CD4-positive, alpha-beta T cell treated with Interleukin-21 for 1 hour (primary cell): ENCODE measurements at places on chromosomes 7 and 10.

DNA sequence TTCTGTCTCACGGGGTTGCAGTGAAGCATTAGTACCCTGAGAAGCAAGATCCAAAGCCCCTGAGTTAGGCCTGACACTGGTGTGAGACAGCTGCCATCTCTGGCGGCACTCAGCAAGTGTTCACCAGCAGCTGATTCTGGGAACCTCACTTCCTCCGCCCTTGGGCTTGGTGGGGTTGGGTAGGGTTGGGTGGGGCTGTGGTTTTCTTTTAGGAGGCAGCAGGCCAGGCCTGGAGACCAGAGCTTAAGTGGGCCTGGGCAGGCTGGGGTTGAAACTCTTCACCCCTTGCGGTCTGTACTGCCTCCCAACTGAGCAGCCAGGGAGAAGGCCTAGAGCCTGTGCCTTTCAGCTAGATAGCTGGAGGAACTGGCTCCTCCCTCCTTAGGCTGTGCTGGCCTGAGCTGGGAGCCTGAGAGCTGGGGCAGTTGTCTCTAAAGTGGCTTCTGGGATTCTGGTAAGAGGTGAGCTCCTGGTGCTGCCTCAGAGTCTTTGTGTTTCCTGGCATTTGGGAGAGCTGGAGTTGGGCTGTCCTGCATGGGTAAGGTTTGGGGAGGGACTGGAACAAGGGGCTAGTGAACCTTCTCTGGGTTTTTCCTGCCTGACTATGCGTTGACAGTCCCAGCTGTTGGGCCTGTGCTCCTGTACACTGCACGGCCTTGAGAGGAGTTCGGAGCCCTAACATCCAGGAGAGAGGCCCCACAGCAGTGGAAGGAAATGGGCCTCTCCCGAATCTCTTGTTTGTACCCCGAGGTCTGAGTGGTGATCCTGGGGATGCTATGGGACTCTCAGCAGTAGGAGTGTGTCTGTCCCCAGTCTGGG is 5.1 kb downstream of the TSPAN14 start:
- peak; percentile 78 for DNase-seq

GRCh38 chr7:122831436-122831835 is 54.8 kb downstream of the CADPS2 start:
- no peak for DNase-seq

DNA sequence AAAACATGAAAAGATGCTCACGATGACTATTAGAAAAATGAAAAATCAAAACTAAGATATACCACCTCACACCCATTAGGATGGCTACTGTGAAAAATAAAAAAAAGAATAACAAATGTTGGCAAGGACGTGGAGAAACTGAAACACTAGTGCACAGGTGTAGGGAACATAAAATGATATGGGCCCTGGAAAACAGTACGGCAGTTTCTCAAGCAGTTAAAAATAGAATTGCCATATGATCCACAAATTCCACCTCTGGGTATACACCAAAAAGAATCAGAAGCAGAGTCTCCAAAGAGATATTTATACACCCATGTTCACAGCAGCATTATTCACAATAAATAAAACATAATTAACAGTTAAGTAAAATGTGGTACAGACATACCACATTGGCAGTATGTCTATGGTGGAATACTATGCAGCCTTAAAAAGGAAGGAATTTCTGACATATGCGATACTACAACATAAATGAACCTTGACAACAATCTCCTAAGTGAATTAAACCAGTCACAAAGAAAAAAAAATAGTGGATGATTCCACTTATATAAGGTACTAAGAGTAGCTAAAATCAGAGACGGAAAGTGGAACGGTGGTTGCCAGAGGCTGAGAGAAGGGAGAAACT is 69.7 kb downstream of the KMT2C start:
- DNase-seq: no peak

GRCh38 chr10:71860243-71861029 is 9.4 kb upstream of the PSAP start:
- DNase-seq: peak; percentile 9

DNA sequence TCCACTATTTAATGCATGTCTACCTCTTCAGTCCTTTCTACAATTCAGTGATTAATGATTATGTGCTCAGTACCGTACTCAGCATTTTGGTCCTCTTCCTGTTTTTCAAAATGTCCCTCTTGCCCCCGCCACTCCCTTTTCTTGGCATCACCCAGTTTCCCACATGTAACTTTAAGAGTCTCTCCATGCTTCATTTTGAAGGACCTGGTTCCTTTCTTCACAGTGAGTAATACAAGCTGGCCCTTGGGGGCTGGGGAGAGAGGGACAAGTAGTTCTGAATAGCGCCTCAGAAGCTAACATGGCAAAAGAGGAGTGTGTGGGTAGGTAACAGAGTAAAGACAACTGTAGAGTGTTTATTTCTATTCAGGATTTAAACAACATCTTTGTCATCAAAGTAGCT is 34.6 kb upstream of the SLIT1 start:
- no peak for DNase-seq

DNA sequence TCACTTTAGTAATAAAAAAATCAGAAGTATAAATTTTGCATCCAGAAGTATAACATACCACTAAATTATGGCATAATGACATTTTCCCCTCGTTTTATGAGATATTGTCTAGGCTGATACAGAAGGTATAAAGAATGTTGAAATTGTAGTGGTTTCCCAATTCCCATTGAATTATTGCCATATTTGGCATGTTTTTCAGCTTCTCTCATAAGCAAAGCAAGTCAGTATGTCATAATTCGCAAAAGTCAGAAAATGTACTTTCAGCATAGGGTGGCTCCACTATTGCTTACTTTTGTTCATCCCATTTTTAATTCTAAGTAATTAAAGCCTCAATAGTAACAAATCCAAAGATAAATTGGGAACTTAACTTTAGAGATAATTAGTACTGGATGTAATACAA is 19.7 kb upstream of the PTPRZ1 start:
- DNase-seq: no peak

DNA sequence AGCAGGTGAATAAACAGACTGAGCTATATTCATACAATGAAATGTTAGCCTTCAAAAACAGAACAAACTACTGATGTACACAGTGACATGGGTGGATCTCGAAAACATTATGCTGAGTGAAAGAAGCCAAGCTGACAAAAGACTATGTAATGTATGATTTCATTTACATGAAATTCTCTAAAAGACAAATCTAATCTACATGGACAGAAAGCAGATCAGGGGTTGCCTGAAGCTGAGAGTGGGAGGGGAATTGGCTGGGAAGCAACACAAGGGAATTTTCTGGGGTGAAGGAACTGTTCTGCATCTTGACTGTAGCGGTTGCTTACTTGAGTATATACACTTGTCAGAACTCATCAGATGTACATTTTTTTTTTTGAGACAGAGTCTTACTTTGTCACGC is 121.7 kb upstream of the SVIL start:
- DNase-seq: no peak

DNA sequence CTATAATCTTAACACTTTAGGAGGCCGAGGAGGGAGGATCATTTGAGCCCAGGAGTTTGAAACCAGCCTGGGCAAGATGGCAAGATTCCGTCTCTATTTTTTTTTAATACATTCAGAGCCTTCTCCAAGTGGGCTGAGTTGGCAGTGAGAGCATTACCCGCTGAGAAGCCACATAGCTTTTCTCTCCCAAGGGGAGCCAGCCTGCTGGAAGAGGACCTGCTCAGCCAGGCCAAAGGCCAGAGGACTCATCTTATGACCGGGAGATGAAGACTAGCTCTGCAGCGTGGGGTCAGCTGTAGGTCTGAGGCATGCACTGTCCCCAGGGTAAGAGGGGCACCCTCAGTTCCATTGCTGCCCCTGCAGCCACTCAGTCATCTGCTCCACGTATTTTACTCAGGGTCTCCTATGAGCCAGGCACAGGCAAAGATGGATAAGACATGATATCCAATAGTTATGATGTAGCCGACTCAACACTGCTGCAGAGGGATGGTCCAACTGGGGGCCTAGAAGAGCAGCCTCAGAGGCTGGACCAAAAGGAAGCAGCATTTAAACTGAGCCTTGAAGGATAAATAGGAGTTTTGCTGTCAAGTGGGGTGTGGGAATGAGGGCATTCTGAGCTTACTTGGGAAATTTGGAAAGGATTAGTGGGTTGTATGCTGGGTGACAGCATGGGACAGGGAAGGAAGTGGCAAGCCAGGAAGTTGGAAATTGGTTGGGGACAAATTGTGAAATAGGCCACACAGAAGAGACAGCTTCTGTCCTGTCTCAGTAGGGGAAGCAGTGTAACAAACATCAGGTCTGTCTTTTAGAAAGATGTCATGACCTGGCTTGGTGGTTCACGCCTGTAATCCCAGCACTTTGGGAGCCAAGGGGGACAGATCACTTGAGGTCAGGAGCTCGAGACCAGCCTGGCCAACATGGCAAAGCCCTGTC is 1.6 kb upstream of the MARVELD1 start:
- no peak for DNase-seq

- DNase-seq: no peak
Observed at GRCh38 chr7:22305706-22306105, 51.2 kb downstream of the RAPGEF5 start.

GRCh38 chr10:10320956-10321355 is 696.7 kb upstream of the CELF2 start:
- DNase-seq: no peak

DNA sequence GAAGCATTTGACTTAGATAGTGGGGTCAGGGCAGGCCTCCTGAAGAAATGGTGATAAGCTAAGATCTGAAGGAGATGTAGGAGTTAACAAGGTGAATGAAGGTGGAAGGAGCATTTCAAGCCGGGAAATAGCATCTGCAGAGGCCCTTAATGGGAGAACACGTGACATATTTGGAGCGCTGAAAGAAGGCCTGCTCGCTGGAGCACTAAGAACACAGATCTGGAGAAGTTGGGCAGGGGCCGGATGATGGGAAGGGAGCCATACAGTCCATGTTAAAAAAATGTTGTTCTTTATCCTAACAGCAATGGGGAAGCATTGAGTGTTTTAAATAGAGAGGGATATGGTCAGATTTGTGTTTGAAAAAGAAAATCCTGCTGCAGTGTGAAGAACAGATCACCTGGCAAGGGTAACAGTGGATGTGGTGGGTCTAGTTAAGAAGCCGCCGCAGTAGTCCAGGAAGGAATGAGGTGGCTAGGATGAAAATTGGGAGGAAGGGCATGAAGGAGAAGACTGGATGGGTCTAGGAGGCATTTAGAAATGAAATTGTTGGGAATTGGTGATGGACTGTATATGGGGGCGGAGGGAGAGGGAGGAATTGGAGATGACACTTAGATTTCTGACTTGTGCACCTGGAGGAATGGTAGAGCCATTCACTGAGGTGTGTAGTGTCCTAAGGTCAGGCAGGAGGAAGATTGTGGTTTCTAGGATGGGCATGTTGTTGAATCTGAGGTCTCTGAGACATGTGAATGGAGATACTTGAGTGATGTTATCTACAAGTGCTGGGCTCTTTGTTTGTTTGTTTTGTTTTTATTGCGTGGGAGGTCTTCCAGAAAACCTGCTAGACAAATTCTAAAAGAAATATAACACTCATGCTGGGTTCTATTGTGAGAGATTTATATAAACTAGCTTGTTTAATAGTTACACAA is 58.4 kb downstream of the MET start:
- DNase-seq: no peak

- DNase-seq: no peak
Observed at GRCh38 chr10:106312087-106312486, 852.4 kb downstream of the SORCS1 start.

- no peak for DNase-seq
Observed at GRCh38 chr10:58052772-58053171, 214.9 kb downstream of the IPMK start.

DNA sequence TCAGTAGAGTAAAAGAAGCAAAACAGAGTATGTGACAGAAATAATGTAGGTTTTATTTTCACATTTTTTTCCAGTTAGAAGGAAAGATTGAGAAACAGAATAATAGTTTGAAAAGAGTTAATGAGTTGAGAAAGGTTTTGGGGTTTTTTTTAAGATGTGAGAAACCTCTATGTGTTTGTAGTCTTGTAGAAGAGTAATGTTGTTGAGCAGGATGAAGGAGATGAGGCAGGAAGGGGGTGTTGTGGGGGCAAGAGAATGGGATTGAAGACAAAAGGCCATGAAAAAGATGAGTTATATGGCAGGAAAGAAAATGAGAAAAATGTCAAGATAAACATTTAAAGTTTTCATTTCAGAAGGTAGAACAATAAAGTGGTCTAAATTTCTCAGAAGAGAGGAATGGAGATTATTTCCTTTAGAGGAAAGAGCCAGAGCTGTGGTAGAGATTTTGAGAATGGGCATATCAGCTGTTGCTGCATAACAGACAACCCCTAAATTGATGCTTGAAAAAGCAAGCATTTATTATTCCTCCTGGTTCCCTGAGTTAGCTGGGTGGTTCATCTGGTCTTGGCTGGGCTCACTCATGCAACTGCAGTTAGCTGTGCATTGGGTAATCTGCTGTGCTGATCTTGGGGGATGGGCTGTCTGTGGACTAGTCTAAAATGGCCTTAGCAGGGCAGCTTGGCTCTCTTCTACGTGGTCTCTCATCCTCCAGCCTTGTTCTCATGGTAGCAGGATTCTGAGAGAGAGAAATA is 27.1 kb downstream of the PCGF5 start:
- no peak for DNase-seq

DNA sequence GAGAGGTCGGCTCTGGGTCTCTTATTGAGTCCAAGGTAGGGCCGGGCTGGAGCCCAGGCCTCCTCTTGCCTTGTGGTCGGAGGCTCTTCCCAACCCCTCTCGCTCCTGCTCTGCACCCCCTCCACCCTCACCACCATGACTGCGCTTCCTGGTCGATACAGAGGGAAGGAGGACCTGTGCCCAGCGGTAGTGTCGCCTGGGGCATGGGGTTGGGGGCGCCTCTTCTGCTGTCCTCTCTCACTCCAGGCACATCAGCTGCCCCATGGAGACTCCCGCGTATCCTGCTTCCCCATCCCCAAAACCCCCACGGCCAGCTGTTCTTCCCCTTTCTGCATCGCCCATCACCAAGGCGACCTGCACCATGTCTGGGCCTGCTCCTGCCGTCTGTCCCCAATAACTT is 44.4 kb downstream of the TMEM270 start:
- no peak for DNase-seq

GRCh38 chr10:129411772-129412171 is 55.3 kb upstream of the MGMT start:
- no peak for DNase-seq

- no peak for DNase-seq
Observed at GRCh38 chr10:86249794-86250193, 116.8 kb downstream of the GRID1 start.

- no peak for DNase-seq
Observed at GRCh38 chr10:132183046-132183445, 3.7 kb upstream of the DPYSL4 start.

GRCh38 chr7:53059591-53059990 is 24.2 kb downstream of the POM121L12 start:
- no peak for DNase-seq

DNA sequence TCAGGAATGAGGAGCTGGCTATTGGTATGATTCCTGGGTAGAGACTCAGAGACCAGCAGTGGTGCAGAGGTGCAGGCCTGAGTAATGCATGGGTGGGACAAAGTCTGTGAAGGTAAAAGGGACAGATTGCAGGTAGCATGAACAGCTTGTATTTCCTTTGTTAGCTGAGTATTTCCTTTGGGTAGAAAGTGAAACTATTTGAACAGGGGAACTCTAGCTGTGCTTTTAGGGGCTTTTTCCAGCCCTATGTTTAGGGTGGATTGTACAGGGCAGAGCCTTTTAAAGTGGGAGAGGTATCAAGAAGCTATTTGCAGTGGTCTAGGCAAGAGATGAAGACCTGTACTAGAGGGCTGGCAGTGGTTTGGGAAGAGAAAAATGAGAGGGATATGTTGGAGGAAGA is 739.9 kb downstream of the REEP3 start:
- DNase-seq: no peak
